ENCODE measurements at places on chromosomes 13 and 19.

DNA sequence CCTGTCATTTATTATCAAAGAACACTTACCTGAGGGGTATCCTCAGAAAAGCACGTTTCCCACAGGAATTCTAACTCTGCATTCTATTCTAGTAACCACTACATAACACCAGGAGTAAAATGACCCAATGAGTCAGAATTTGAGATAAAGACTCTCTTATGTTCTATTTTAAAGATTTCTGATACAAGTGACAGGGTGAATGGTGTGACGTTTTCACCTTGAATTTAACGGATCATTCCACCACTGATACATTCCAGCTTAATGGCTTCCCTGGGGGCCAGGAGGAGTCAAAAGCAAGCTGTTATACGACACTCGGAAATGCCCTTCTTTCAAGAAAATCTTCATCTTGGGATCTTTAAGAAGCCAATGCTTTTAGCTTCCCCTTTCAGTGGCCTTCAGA, 55.2 kb downstream of the SLC7A1 start:
- no peak for DNase-seq

- DNase-seq = no peak
These were observed 11.9 kb downstream of the PLEKHF1 start for GRCh38 chr19:29677001-29677817.

DNA sequence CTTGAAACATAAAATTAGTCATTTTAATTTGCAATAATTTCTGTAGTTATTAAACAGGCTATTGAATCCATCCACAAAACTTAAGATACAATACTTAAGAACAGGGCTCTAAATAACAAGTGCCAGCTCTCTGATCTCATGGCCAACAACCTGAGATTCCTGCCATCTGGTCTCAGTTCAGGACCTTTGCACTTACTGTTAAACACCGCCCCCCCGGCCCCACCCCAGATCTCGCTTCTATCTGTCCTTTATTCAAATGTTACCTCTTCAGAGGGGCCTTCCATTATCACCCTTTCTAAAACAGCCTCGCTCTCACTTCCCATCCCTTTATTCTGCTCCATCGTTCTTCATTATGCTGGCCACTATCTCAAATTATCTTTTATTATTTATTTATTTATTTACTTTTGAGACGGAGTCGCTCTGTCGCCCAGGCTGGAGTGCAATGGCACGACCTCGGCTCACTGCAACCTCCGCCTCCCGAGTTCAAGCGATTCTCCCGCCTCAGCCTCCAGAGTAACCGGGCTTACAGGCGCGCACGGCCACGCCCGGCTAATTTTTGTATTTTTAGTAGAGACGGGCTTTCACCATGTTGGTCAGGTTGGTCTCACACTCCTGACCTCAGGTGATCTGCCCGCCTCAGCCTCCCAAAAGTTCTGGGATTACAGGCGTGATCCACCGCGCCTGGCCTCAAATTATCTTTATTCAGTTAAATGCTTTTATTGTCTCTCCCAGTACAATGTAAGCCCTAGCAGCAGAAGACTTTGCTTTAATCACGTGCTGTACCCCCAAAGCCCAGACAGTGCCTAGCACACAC, 838 bp upstream of the SNRNP70 start:
- no peak for DNase-seq

DNA sequence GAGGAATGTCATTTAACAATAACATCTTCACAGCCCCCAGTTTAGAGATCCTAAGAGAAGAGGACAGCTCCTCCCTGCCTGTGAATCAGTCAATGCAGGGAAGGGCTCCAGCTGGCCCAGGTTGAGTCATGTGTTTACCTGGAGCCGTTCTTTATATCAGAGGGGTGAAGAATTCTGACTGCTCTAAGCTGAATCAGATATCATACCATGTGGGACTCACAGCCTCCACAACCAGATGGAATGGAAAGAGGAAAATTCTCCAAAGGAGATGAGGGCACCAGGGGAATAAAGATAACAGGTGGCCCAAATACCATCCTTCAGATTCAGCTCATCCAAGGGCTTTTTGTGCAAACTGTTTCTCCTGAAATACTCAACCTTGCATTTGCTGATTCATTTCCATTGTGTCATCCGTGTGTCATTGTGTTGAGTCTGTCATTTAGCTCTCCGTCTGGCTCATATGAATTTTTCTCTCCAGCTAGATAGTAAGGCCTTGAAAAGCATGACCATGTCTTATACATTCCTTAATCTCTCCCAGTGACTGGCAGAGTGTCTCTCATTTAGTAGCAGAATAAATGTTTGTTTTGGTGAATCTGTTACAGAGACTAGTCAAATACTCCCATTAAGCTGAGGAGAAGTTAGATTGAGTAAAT, 217.9 kb downstream of the RFC3 start:
- DNase-seq = no peak

GRCh38 chr19:48674921-48675824, 2.4 kb upstream of the NTN5 start:
- peak; percentile 82 for DNase-seq

- DNase-seq = no peak
These were observed 1306.9 kb downstream of the UQCRFS1 start for GRCh38 chr19:27906081-27906480.

DNA sequence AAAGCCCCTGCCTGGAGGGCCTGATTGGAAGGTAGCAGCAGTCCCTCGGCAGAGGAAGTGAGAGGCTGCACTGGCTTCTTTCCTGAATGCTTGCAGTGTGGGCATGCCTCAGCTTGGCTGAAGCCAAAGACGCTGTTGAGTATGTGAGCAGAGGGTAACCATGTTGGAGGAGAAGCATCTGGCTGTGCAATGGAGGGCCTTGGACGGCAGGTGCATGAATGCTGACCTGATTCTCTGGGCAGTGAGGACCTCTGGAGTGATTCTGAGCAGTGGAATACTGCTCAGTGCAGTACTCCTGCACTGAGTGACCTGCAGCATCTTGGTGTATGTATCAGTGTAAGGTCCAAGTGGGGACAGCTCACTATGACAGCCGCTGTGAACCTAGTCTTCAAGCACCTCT, 46.9 kb downstream of the SOX1 start:
- no peak for DNase-seq

DNA sequence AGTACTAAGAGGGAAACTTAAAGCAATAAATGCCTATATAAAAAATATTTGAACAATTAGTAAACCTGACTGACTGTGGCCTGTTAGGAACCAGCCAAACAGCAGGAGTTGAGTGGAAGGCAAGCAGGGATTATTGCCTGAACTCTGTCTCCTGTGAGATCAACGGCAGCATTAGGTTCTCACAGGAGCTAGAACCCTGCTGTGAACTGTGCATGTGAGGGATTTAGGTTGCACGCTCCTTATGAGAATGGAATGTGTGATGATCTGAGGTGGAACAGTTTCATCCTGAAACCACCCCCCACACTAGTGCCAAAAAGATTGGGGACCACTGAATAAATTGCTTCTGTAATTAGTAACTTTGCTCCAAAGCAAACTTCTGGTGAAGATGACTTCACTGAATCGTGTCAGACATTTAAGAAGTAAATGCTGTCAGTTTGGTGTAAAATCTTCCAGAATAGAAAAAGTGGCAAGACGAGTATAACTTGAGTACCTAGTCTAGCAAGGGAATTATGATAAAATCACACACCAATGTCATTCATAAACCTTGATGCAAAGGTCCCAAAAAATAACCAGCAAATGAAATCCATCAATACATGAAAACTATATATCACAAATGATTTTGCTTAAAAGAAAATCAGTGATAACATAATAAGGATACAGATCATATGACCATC, 53.8 kb downstream of the SLC6A16 start:
- no peak for DNase-seq

DNA sequence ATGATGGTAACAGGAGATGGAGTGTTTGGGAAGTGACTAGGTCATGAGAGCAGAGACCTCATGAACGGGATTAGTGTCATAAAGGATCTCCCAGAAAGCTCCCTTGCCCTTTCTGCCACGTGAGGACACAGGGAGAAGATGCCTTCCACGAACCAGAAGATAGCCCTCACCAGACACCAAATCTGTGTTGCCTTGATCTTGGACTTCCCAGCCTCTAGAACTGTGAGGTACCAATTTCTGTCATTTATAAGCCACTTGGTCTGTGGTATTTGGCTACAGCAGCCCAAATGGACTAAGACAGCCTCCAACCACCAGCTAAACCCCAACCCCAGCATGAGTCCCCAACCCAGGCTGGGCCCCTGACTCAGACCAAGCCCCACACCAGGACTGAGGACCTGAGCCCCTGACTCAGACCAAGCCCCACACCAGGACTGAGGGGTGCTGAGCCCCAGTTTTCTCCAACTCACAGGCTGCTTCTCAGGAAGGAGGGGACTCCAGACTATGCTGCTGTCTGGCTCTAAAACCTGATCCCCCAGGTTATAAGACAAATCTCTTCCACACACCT, 54.1 kb downstream of the PTPRS start:
- no peak for DNase-seq

DNA sequence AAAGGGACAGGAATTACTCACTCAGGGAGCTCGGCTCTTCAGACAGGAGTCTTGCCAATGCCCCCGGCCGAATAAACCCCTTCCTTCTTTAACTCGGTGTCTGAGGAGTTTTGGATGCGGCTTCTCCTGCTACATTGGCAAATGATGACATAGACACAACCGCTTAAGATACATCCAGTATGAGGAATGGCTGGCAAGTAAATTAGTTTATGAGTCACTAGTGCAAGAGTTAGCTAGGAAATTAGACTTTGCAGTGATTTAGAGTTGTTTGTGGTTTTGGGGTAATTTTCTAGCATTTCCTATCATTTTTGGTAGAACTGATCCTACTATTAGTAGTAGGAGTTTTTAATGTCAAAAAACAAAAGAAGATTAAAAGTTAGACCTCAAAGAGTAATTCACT, 166.2 kb downstream of the SLITRK1 start:
- DNase-seq = no peak

DNA sequence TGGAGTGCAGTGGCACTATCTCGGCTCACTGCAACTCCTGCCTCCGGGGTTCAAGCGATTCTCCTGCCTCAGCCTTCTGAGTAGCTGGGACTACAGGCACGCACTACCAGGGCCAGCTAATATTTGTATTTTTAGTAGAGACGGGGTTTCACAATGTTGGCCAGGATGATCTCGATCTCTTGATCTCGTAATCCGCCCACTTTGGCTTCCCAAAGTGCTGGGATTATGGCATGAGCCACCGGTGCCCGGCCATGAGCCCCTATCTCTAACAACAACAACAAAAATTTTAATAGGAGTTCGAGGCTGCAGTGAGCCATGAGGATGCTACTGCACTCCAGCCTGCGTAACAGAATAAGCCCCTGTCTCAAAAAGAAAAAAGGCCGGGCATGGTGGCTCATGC, 5.0 kb downstream of the AP1M2 start:
- no peak for DNase-seq

GRCh38 chr13:98707281-98707999, 45.0 kb downstream of the SLC15A1 start:
- DNase-seq = peak; percentile 11

DNA sequence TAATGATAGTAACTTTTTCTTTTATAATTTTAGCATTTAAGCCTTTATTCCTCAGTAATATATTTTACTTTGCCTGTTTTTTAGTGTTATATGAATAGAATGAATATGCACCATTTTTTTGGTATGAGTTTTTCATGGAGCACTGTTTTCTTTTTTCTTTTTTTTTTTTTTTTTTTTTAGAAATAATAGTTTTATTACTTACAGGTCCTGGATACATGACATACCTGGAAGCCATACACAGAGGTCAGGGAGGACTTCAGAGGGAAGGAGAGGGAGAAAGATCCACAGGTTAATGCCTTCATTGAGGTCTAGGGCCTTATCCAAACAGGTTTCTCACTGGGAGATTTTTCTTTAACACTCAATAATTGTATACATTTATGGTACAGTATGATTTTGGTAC, 26.4 kb downstream of the KCTD4 start:
- no peak for DNase-seq

DNA sequence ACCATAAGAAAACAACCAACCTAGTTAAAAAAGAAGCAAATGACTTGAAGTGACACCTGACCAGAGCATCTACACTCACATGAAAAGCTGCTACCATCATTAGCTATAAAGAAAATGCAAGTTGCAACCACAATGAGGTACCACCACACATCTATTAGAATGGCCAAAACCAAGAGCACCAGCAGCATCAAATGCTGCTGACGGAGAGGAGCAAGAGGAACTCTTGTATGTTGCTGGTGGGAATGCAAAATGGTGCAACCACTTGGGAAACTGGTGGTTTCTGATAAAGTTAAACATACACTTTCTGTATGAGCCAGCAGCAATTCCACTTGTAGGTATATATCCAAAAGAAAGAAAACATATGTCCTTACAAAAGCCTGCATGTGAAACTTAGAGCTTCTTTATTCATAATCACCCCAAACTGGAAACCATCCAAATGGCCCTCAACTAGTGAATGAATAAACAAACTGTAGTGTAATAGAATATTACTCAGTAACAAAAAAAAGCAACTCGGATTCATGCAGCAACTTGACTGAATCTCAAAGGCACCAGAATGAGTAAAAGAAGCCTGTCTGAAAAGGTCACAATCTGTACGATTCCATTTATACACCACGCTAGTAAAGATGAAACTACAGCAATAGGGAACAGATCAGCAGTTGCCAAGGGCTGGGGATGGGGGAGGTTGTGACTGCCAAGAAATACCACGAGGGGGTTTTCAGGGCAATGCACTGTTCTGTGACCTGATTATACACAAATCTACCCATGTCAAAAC, 60.9 kb upstream of the RANBP3 start:
- DNase-seq = peak; percentile 85

DNA sequence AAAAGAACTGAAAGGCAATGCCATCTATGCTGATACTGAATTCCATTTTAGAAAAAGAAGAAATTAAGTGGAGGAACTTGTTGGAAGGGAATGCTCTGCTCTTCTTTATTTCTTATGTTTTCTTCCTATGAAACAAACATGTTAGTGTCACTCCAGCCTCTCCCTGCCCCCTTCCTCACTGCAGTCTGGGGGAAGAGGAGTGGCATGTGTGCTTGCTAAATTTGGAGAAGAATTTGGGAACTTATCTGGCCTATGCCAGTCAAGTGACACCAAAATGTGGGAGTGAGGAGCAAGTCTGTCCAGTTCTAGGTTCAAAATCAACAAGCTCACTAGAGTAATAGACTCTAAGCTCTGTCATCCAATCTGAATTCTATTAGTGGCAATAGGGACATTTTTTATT, 214.6 kb downstream of the RBM26 start:
- DNase-seq = no peak

All from GM12865 (cell line).